ENCODE measurements at places on chromosomes 5 and 9.

DNA sequence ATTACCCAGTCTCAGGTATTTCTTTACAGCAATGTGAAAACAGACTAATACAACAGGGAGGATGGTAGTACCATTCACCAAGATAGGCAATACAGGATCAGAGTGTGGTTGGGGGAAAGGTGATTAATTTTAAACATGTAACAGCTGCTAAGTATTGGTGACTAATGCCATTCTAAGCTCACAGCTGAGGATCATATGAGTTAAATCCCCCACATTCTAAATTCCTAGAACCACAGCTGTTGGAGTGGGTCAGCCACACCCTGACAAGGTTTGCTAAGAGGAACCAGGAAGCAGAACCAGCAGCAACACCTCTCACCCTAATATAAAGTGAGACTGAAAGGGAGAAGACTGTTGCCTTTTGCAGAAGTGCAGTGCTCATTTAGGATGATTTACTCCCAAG is 24.8 kb downstream of the HSPB3 start:
- DNase-seq: no peak

DNA sequence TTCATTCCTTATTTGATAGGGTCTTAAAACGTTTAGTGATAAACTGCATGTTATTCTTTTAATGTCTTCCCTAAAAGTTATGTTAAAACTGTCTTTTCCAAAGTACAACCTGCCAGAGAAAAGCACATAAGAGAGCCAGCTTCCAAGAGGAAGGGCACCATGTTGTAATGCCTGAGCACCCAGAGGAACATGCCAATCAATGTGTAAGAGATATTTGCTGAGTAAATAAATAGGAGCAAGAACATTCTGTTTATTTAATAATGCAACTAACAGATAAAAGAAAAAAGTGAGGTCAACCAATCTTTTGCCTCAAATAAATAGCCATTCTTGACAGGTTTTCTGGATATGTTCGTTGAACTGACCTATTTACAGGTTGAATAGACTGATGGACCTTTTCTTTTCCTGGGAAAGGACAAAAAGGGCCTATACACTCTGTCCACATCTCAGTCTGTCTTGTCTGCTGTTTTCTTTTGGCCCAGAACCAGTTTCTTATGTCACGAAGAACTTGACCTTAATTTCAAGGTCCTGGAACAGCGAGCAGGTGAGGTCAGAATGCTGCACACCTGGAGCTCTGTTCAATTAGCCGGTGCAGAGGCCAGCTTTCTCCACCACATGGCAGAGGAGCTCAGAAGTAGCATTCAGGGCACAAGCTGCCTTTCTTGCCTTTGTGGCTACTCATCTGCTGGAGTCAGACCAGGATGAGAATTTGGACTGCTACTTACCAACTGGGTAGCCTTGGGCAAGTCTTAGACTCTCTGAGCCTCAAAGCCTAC is 77.7 kb downstream of the PLCXD3 start:
- DNase-seq: no peak

DNA sequence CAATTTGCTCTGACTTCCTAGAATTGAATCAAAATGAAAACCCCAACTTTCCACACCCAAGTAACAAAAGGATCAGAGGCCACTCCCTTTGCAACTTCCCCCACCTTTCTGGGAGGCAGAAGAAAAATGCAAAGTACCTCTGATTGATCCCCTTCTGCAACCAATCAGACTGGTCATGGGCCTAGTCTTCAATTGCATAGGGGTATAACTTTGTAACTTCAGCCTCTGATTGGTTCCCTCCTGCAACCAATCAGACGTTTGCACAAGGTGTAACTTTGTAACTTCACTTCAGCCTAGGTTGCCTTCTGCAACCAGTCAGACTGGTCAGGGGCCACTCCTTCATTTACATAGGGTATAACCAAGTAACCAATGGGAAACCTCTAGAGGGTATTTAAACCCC is 38.3 kb upstream of the CNOT6 start:
- DNase-seq: no peak

DNA sequence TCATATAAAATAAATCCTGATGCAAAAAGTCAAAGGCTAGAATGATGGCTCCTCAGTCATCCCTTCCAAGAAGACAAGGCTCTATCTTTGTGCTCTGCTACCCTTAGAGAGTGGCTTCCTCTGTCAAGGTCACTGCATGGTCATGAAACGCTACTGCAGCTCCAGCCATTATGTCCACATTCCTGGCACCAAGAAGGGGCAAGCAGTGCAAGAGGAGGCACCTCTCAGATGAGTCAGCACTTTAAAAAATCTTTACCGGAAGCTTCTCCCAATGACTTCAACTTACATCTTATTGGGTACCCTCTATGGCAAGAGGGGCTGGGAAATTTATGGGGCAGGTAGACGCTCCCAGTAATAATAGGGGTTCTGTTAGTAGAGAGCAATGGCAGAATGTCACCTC is 129.5 kb upstream of the CPEB4 start:
- DNase-seq: no peak

- DNase-seq: no peak
Measured at GRCh38 chr9:125580701-125581286, 126.2 kb downstream of the MAPKAP1 start.

GRCh38 chr5:170327829-170328228 is 30.3 kb upstream of the LCP2 start:
- no peak for DNase-seq

- DNase-seq: no peak
Measured at GRCh38 chr5:149757197-149757947, 27.3 kb downstream of the PPARGC1B start.

GRCh38 chr5:139731281-139731680 is 64.3 kb upstream of the PSD2 start:
- DNase-seq: no peak

GRCh38 chr5:172452398-172453205 is 1.7 kb downstream of the SH3PXD2B start:
- no peak for DNase-seq

- no peak for DNase-seq
Measured at GRCh38 chr5:109533751-109534272, 124.0 kb upstream of the PJA2 start.

DNA sequence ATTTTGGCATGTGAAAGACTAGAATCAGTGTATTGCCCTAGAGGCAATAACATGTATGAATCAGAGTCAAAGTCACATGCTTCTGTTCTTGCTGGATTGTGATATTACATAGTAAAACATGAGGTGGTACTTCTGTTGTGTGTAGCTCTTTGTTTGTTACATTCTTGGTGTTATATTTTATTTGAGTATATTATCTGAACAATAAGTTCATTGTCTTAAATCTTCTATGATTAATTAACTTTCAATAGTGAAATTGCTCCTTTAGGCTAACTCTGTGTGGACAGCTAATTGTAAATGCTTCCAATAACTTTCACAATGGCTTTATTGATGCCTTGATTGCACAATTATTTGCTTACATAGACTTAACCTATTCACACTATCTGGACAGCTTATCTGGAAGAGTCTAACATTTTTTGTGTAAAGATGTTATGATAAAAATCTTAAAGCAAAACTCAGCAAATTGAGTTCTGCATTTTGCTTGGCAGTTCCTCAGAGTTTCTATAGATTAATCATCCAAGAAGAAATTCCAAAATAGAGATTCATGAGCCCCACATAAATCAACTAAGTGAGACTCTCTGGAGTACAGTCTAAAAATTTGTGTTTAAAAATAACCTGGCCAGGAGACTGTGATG is 239.6 kb upstream of the TUSC1 start:
- no peak for DNase-seq

DNA sequence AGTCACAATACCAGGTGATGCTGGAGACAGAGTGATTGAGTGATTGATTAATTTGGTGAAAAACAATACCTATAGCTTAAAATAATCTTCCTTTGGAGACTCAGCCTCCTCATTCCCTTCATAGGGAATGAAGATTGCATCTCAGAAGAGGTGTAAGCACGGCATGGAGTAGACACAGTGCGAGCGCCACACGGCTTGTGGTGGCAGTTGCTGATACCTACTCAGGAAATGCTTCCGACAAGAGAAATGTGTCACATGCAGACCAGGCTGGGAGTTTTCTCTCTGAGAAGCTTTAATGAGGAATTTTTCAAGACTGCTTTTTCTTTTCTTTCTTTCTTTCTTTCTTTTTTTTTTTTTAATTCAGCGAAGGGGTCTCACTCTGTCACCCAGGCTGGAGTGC is 211.8 kb upstream of the OTULINL start:
- no peak for DNase-seq

GRCh38 chr9:105854783-105855724 is 160.7 kb downstream of the TMEM38B start:
- no peak for DNase-seq

DNA sequence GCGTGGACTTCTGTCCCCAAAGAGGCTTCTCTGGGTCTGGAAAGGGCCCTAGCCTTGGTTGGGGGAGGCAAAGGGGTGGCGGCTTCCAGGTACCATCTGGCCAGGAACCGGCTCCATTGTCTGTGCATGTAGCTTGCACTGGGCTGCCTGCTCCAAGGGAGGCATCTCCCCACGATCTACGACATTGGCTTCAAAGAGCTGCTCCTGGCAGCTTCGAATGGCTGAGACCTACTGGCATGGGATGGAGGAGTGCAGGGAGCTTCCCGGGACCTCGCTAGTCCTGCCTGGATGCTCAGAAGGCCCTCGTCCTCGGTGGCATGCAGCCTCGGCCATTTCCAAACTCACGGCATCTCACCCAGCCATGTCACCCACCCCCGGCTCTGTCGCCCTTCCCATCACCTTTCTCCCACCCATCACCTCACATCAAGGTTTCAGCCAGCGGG is 137.8 kb downstream of the KCNIP1 start:
- no peak for DNase-seq

DNA sequence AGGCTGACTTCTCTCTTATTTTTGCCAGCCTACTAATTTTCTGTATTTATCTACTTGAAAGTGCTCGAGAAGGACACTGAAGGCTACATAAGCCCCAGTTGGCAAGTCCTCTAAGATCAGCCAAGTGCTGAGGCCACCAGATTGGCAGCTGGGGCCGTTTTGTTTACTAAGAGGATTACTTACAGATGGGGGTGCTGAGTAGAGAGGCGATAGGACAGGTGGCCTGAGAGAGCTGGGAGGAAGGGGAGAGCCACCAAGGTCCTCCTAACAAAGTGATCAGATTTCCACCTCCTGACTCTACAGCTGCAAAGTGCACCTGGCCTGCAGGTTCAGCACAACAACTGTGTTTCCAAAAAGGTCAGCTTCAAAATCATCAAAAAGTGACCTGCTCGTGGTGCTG is 32.9 kb downstream of the FRMD3 start:
- DNase-seq: no peak

- no peak for DNase-seq
Measured at GRCh38 chr9:113738496-113738892, 137.6 kb upstream of the ZNF618 start.

- DNase-seq: no peak
Measured at GRCh38 chr5:126481243-126481642, 58.0 kb downstream of the GRAMD2B start.

DNA sequence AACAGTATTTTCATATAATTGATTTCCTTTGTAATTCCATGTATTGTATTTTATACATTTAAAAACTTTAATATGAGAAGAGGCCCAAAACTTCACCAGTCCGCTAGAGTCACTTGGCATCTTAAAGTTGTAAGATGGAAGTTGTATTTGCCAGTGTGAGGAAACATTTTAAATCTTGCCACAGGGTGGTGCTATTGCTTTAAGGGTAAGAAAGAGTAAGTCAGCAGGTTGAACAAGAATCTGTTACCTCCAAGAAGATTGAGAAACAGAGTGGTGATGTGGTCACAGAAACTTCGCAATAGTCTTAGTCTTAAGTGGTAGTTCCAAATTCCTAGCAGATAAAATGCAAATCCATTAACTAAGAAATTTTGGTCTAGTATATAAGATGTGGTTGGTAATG is 39.8 kb upstream of the RANBP6 start:
- no peak for DNase-seq

- DNase-seq: no peak
Measured at GRCh38 chr9:97628668-97629067, 4.5 kb downstream of the TSTD2 start.

- DNase-seq: no peak
Measured at GRCh38 chr9:19208653-19209052, 21.8 kb upstream of the DENND4C start.

GRCh38 chr5:8585230-8586018 is 716.5 kb downstream of the MTRR start:
- DNase-seq: no peak

DNA sequence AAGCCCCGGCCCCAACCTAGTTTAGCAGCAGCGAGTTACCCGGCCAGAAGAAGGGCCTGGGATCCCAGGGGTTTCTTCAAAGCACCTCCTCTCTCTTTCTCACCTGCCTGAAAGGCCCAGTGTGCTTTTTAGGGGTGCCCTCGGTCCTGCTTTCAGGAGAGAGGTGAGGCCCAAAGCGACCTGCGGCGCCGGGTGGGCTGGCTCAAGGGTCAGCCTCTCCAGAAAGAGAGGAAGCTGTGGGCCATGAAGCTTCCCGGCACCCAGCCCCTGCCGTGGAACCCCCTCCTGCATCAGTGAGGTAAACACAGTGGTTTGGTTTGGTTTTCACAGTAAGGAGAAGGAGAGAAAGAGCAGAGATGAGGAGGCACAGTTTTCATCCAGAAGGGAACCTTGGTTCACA is 4.3 kb downstream of the FOXB2 start:
- DNase-seq: no peak

- no peak for DNase-seq
Measured at GRCh38 chr5:150075233-150075632, 11.1 kb downstream of the CSF1R start.

GRCh38 chr5:44887722-44888121 is 79.0 kb downstream of the MRPS30 start:
- no peak for DNase-seq

DNA sequence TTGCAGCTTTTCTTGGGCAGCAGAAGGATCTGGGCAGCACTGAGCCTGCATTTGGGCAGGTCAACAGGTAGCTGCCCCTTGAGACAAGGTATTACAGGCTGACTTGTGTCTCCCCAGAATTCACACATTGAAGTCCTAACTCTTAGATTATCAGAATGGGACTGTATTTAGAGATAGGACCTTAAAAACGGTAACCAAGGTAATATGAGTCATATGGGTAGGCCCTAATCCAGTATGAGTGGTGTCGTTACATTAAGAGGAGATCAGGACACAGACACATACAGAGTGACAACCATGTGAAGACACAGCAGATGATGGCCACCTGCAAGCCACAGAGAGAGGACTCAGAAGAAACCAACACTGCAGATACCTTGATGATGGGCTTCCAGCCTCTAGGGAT is 3.2 kb downstream of the C1QTNF2 start:
- no peak for DNase-seq

DNA sequence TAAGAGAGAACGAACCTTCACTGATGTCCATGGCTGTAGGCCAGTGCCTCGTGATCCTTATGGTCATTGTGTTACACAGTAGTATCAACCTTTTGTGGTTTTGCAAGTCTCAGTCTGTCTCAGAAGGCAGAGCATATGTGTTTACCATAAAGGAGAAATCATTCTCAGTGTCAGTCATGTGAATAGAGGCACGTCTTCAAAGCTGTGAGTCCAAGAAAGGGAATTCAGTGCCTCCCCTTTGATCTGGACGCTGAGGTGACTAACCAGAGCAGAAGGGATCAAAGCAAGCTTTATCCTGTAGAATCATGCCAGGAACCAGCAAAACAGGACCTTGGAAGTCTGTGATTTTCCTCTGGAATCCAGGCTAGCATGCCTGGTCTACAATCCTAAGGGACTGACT is 433.9 kb downstream of the DNAH5 start:
- DNase-seq: no peak

GRCh38 chr5:164627021-164627420 is 1121.6 kb downstream of the MAT2B start:
- no peak for DNase-seq

GRCh38 chr9:72592502-72593403 is 71.3 kb downstream of the TMC1 start:
- DNase-seq: no peak

- no peak for DNase-seq
Measured at GRCh38 chr5:146873186-146873917, 5.2 kb downstream of the PPP2R2B start.
